ENCODE measurements at places on chromosomes 3 and 15.

DNA sequence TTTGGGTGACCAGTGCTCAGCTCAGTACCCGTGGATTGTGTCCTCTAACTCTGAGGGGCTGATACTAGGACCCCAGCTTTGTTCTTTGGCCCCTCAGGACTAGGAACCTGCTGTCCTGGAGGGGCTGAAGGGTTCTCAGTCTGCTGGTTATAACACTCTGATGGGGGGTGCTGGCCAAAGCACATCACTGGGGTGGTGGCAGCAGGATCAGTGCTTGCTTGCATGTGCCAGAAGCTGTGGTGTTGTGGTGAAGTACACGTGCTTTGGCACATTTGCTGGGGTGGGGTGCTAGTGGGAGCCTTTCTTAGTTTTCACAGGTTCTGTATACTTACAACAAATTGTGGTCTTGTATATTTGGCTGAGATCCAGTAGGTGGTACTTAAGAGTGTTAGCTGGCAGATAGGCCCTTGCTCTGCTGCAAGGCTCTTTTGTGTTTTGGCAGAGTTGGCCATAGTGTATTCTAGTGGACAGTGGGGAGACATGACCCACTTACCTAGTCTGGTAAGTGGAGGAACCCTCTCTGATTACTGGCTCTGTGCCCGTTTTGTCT, 344.3 kb downstream of the EDEM1 start:
- no peak for DNase-seq

DNA sequence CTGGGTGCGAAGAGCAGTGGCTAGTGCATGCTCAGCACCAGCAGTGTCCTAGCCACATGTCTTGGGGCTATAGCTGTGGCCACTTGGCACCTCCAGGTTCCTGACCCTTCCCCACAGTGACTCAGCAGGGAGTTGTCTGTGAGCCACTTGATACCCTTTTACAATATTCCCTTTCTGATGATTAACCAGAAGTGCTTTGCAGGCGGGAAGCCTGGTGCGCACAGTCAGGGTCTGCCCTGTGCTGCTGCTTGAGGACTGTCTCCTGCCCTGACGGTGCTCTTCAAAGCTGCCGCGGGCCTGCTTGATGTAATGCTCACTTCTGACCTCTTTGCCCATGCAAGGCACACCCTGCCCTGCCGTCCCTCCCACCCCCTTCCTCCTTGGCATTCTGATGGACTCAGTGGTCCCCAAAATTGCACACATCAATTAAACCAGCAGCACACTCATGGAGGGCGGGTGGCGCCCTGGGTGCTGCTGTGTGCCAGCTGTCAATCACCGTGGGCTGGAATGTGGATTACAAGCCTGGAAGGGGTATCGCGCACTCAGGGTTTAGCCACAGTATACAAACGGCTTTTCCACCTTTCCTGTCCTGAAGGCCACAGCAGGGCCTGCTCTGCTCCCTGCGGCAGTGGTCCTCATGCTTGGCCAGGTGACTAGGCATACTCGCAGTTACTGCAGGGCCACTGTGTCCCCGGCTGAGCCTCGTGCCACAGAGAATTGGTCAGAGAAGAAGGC, 40.9 kb upstream of the PCSK6 start:
- DNase-seq = no peak

GRCh38 chr3:112437146-112438022, 61.9 kb downstream of the BTLA start:
- no peak for DNase-seq

DNA sequence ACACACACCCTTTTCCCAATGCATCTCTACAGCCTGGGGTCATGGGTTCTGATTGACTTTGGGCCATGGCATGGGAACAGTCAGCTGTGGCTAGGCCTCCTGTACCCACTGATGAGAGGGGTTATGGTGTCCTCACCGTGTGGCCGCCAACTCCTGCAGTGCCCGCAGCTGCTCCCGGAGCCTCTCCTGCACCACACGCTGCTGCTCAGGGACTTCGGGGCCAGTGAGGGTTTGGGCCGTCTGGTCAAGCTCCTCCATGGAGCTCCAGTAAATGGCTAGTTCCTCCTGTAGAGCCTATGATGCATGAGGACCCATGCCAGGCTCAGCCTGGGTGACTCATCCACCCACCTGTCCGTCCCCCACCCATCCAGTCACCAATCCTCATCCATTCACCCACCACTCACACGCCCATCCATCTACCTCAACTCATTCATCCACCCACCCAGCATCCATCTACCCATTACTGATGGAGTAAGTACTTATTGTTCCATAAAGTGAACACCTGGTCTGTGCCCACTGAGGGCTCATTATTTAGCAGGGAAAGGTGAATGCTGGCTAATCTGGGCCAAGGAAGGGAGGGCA, 21.6 kb downstream of the SPTBN5 start:
- no peak for DNase-seq

GRCh38 chr3:20121088-20121487, 64.9 kb downstream of the SGO1 start:
- DNase-seq = no peak

GRCh38 chr3:194204042-194204987, 68.4 kb downstream of the HES1 start:
- DNase-seq = peak; percentile 42

GRCh38 chr15:54131410-54131809, 153.2 kb downstream of the UNC13C start:
- DNase-seq = no peak

DNA sequence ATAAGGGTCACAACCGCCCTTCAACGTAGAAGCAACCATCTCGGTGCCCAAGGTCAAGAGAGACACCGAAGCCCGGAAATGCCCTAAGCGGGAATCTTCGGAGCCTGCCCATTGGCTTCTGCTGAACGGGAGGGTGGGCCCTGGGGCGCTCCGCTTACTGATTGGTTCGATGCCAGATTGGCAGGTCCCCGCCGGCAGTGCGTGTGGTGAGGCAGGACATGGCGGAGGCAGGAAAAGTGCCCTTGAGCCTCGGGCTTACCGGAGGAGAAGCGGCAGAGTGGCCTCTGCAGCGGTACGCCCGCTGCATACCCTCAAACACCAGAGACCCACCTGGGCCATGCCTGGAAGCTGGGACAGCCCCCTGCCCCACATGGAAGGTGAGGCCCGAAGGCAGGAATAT, at the start of gene REC114:
REC114 (plus strand) TSS at position 197 of the 400 bp plus-strand sequence; CDS start at position 219, 22 bp downstream.
- no peak for DNase-seq

DNA sequence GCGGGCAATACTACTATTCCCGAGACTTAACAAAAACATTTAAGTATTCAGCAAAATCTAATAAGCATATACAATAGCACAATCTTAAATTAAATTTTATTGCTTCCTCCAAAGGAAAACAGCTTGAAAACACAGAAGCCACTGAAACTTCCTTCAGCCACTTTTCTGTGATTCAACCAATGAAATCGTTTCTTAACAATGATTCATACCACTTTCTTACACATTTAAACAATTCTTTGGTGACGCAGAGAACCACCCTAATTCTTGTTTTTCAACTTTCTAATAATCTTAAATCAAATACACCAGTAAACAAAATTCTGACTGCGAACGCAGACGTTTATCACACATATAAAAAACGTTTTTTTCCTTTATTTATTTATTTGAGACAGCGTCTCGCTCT, 4.1 kb downstream of the TJP1 start:
- DNase-seq = no peak

- DNase-seq = no peak
These were observed 13.7 kb downstream of the SH3BP5 start for GRCh38 chr3:15318661-15319060.

- DNase-seq = no peak
These were observed 39.3 kb downstream of the NKIRAS1 start for GRCh38 chr3:23877329-23877980.

DNA sequence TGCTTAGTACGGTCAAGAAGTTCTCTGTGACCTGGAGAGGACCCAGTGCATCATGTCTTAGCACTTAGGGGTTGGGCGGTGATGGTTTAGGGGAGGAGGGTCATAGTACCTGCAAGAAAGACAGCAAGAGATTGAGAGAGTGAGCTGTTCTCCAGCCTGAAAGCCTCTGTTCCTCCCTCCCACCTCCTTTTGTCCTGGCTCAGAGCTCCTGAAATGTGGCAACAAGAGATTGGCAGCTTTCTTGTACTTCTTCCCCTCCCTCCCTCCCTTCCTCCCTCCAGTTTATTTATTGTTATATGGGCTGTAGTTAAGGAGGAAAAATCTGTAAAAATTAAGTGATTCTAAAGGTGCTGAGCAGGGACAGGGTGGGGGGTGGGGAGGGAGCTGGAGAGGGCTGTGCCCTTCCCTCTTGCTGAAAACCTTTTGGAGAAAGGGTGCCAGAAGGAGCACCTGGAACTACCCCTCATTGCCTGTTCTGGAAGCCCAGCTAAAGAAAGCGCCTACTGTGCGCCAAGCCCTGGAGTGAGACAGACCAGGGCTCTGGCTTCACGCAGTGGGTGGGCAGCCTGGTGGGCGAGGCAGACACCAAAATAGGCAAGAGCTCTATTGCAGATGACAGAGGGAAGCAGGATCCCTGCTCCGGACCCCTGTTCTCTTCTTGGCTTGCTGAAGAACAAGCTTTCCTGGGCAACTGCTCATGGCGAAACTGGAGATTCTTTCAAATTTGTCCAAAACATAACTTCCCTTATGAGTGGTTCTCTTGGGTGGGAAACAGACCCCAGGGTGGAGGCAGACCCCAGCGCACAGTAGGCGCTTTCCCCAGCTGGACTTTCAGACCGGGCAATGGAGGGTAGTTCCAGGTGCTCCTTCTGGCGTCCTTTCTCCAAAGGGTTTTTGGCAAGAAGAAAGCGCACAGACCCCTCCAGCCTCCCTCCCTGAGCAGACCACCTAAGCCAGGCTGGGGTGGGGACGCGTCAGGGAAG, 35.6 kb downstream of the LINGO1 start:
- no peak for DNase-seq

DNA sequence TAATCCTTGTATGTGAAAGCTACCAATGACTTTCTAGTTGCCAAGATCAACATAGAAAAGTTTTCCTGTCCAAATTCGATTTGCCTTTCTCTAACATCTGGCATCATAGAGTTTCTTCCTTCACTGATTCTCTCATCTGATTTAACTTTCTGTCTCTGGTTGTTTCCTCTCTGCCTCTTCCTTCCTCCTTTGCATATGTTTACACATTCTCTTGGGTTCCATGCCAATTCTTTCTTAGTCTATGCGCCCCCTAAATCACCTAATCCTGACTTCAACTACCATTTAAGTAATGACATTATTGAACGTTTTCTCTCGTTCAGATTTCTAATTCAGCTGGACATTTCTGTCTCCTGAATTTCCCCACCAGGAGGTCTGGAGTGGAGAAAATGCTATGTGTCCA, 561.9 kb upstream of the TGFBR2 start:
- DNase-seq = no peak

GRCh38 chr15:82952158-82953081, at the start of gene HOMER2:
HOMER2 (minus strand) TSS chr15:82952720; CDS start chr15:82952535, 185 bp downstream.
- peak; percentile 57 for DNase-seq

DNA sequence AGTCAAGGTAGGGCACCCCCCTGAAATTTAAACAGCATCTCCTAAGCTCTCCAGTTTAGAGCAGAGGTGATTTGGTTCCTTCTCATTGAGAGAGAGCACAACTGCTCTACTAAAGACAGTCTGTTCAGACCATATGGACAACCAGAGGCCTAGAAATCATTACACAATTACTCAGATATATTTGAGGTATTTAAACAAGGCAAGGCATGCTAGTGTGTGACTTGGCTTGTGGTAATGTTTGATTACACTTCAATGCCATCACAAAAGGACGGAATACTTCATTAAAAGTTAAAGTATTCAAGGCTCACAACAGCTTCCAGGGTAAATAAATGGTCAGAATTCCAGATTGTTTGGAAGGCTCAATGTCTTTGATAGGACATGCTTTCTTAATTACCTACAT, 110.2 kb downstream of the LRTM1 start:
- DNase-seq = no peak

GRCh38 chr3:184440151-184440550, 60.3 kb downstream of the CHRD start:
- DNase-seq = no peak

DNA sequence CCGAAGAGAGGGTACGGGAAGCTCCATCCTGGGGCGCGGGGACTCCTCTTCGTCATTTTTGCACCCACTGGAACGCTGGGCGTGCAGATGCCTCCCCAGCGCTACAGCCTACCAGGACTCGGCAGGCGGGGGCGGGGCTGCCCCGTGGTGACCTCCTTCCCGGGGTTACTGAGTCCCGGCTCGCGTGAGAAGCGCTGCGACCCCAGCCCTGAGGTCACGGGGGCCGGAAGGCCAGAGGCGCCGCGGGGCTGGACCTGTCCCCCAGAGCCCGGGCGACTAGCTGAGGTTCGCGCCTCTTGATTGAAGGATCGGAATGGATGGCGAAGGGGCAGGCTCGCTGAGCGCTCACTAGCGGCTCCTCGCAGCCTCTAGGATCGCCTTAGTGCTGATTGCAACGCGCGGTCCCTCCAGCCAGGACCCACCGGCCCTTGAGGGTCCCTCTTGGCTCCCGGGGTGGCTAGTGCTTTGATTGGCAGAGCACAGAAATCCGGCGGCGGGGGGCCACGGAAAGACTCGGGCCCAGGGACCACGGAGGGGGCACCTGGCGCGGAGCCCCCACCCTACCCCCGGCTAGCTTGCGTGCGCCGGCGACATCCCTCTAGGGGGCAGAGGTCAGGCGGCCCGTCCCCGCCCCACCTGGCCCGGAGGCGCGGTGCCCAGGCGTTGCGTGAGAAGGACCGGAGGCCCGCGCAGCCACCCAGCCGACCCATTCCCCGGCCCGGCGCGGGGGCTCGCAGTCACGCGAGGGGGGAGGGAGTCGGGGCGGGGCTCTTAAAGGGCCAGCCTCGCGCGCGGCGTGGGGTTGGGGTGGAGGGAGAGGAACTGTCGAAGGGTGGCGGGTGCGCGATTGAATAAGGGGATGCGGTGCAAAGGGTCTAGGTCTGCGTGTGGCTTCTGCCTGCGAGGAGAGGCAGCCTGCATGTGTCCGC, 781 bp upstream of the CYP1A1 start:
- no peak for DNase-seq

DNA sequence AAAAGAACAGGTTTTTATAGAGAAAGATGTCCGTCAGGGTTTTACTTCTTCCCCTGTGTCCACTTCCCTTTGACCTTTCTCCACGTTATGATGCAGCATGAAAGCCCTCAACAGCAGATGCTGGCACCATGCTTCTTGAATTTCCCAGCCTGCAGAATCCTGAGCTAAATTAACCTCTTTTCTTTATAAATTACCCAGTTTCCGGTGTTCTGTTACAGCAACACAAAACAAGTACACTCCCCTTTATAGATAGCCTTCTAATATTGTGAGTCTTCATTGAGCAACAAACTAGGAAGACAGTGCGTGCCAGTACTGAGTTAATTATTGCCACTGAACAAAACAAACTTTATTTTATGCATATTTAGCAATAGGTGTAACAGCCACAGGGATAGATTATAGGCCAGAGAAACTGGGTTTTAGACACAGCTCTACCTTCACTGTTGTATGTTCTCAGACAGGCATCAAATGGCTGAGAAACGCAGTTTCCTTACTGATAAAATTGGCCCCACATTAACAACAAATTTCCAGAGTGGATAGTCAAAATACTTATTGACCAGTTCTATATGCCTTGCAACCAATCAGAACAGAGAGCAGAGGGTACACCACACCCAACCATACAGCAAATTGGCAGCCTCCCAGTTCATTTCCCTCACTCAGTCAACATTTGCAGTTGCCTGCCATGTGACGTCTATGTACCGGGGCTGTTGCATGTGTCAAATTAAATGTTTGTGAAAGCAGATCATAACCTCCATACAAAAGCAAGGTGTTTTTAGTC, 14.4 kb upstream of the TBL1XR1 start:
- no peak for DNase-seq

GRCh38 chr3:16026753-16027152, 147.7 kb upstream of the GALNT15 start:
- DNase-seq = no peak

All from NCI-H2171 (cell line).